ENCODE measurements at places on chromosomes 4 and X.
A peak's percentile ranks its signal among the peaks of the same experiment; 100 is the strongest.

GRCh38 chrX:20312018-20312417 is 45.3 kb upstream of the RPS6KA3 start:
- DNase-seq, result no peak

- DNase-seq, result no peak
Measured at GRCh38 chr4:97653701-97654100, 489.6 kb downstream of the STPG2 start.

- DNase-seq, result no peak
Measured at GRCh38 chr4:29052266-29052665, 1667.9 kb upstream of the PCDH7 start.

DNA sequence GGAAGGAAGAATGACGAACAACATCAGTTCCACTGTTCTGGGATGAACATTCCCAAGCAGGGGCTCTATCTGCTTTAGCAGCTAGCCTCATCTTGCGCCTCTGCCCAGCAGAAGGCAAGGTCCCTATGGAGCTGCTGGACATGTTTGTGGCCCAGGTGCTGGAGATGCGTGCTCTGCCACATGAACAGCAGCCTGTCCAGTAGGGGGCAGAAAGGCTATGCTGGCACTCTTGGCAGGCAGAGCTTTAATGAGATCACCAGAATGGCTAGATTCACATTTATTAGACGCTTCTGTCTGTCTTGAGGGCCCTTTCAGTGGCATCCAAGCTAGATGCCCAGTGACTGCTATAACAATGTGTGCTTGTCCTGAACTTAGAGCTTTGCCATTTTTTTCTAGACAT is 1826.0 kb downstream of the STIM2 start:
- DNase-seq, result no peak

- no peak for DNase-seq
Measured at GRCh38 chr4:171130256-171130801, 682.9 kb upstream of the GALNTL6 start.

GRCh38 chr4:7709431-7709830 is 230.2 kb downstream of the AFAP1 start:
- no peak for DNase-seq

DNA sequence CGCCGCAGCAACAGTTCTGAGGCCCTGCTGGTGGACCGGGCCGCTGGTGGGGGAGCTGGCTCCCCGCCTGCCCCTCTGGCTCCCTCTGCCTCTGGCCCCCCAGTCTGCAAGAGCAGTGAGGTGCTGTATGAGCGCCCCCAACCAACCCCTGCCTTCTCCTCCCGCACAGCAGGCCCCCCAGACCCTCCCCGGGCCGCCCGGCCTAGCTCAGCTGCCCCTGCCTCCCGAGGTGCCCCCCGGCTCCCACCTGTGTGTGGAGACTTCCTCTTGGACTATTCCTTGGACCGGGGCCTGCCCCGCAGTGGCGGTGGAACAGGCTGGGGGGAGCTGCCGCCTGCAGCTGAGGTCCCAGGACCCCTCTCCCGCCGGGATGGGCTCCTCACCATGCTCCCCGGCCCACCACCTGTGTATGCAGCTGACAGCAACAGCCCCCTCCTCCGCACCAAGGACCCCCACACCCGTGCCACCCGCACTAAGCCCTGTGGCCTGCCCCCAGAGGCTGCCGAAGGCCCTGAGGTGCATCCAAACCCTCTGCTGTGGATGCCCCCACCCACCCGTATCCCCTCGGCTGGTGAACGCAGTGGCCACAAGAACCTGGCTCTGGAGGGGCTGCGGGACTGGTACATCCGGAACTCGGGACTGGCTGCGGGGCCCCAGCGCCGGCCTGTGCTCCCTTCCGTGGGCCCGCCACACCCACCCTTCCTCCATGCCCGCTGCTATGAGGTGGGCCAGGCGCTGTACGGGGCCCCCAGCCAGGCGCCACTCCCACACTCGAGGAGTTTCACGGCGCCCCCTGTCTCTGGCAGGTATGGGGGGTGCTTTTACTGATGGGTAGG is 6.3 kb downstream of the PRAF2 start:
- no peak for DNase-seq

DNA sequence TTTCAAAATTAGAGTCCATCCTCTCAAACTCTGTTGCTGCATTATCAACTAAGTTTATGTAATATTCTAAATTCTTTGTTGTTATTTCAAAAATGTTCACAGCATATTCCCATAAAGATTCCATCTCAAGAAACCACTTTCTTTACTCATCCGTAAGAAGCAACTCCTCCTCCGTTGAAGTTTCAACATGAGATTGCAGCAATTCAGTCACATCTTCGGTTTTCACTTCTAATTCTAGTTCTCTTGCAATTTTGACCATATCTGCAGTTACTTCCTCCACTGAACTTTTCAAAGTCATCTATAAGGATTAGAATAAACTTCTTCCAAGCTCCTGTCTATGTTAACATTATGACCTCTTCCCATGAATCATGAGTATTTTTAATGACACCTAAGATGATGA is 216.6 kb upstream of the SLC7A11 start:
- no peak for DNase-seq

GRCh38 chr4:188305690-188306089 is 166.4 kb downstream of the TRIML1 start:
- DNase-seq, result no peak

- no peak for DNase-seq
Measured at GRCh38 chr4:137819964-137820383, 287.7 kb upstream of the PCDH18 start.

- DNase-seq, result no peak
Measured at GRCh38 chr4:155769090-155769489, 10.3 kb downstream of the GUCY1B1 start.

- no peak for DNase-seq
Measured at GRCh38 chr4:54840992-54841768, 183.4 kb downstream of the KIT start.

- DNase-seq, result no peak
Measured at GRCh38 chr4:26576231-26576739, 7.6 kb upstream of the TBC1D19 start.

GRCh38 chr4:12118651-12119213 is 690.0 kb upstream of the HS3ST1 start:
- DNase-seq, result no peak

GRCh38 chr4:163180090-163180489 is 13.4 kb upstream of the NAF1 start:
- DNase-seq, result no peak

DNA sequence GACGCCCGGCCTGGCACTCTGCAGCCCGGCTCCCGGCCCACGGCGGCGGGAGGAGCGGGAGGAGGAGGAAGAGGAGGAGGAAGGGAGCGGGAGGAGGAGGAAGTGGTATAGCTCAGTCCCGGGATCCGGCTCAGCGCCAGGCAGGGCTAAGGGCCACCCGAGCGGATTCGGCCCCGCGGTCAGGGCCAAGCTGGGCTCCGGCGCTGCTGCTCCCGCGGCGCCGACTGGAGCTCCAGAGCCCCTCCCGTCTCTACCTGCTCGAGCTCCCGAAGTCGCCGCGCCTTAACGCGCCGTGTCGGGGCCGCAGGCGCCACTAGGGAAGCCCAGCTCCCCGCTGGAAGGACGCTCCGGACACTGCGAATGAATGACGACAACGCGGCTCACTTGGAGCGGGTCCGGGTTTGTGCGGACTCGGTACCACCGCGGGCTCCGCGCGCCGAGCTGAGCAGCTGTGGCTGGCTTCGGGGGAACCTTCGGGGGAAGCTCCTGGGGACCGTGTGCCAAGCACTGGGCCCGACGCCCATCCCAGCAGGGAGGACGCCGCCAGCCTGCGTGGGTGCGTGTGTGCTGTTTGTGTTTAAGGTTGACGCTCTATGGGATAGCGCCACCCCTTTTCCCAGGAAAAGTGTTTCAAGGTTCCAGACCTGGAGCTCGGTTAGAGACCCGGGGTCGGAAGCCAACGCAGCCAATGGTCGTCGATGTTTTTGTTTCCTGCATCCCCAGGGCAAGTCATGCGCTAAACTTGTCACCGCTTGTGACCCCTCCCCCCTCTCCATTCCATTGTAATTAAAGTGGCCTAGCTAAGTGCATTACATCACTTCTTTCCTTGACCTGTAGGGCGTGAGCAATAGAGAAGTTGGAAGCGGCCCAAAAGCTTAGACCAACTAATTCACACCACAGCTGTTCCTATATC is at the start of gene TBC1D9:
Gene TBC1D9 (minus strand): TSS at position 67 of the 913 bp plus-strand sequence. CDS start 340 bp downstream, outside the sequence.
- peak; percentile 37 for DNase-seq

DNA sequence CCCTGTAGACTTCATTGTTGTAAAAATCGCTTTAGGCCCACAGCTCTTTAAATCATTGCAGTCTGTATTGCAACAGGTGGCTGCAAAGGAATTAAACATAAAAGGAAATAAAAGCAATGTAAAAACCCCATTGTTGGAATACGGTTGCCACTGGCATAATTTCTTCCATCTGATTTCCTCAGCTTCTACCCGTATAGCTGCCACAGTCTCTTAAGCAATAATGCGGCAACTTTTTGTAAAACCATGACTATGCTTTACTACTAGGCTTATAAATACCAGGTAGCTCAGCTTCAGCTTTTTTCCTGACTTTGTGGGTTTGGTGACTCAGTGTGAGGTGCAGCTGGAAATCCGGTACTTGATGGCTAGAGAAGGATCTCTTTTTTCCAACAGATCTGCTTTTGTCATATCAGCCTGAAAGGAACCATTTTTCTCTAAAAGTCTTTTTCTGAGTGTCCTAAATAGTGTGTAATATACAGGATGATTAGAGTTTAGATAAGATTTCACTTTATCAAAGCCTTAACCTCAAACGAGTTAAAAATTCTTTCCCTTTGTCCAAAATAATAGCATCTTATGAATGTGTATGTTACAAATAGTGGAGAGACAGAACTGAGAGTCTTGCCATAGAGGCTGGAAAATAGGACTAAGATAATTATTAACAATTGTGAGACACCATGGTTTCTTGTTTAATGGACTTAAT is 268.0 kb downstream of the ADGRL3 start:
- DNase-seq, result no peak

DNA sequence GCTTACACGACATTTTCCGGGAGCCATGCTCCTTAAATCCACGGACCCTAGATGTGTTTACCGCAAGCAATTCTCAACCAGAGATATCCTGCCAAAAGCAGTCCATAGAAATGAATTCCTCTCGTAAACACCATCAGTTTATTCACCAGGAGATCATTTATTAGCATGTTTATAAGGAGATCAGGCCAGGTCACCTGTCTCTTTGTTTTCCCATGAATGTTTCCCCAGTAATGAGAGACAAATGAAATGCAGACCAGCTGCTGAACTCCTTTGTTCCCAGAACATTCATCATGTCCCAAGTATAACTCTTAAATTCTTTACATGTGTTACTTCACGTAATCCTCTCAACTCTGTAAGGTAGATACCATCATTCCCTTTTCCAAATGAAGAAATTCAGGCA is 137.1 kb downstream of the DDX53 start:
- no peak for DNase-seq

GRCh38 chrX:43141885-43142284 is 363.9 kb upstream of the PPP1R2C start:
- DNase-seq, result no peak

GRCh38 chr4:55248756-55249155 is 97.3 kb upstream of the SRD5A3 start:
- no peak for DNase-seq

DNA sequence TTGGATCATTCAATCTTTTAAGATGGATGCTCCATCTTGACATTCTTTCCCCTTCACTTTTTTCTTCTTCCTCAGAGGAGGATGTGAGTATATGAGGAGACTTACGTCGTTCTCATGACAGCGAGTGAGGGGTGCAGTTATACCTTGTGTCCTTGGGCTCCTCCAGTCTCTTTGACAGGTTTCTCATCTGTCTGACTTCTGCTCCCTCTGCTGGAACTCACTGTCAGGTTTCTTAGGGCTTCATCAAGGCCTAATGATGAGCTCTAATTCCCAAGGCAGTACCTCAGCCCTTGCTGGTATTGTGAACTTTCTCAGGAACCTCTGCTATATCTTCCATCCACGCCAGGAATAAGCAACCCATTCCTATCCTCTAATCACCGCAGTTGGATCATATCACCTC is 237.8 kb upstream of the ADGRL3 start:
- DNase-seq, result no peak

DNA sequence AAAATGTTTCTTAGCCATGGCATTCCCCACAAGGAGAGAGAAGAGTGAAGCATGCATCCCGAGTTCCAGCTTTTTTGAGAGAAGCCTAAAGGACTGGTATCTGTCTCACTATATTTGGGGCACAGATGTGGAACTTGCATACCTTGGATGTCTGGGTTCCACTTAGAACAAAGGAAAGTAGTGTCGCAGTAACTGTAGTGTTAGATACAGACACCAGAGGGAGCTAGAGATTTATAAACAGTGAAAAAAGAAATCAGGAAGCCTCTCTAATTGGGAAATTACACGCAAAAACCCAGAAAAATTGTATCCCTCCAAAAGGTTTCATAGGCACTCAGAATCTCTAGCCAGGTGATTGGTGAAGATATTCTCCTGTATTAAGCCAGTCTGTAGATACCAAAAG is 34.4 kb downstream of the AGTR2 start:
- no peak for DNase-seq

Measured in activated T-cell treated with anti-CD3 and anti-CD28 coated beads, Interleukin-2, amount 50 U/mL, for 24 hours (primary cell).